ENCODE measurements at places on chromosomes 12 and 14.

DNA sequence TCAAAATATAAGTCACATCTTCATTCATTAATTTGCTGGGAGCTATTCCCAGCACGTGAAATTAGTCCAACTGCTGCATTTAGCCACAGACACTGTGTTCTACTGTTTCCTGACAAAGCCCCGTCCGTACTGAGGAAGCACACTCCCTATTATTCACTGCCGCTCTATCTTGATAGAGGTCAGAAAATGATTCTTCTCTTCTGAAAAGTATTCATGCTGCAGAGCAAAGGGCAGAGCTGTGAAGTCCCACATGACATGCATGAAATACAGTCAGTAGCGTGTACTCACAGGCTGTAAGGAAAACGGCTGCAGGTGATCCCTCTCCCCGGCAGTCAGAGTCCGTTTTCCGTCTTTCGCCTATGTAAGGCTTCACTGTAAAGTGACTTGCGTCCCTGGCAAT is 302.5 kb upstream of the FKBP4 start:
- DNase-seq: no peak

DNA sequence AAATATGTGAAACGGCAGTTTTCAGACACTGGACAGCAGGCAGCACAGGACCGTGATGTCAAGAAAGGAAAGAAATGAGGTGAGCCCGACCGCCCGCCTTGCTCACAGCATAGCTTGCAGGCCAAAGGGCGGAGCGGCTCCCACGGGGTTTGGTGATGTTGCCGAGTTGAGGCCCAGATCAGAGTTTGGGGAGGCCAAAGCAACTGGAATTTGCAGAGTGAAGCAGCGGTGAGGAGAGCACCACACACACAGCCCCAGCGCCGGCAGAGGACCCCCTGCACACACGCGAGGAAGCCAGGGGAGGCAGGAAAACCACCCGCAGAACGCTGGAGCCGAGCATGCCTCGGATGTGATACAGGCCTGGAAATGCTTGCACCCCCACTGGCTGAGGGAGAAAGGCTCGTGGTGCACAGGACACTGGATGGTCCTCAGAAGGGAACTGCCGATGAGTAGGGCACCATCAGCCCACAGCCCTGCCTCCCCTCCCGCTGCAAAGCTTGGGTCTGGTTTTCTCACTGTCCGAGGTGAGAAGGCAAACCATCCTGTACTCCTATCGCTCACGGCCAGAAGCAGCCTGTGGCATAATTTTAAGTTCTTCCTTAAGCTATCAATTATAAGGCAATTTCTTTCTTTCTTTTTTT is 25.7 kb upstream of the PLD4 start:
- DNase-seq: no peak

- no peak for DNase-seq
Measured at GRCh38 chr14:68191567-68192321, 372.2 kb downstream of the RAD51B start.

DNA sequence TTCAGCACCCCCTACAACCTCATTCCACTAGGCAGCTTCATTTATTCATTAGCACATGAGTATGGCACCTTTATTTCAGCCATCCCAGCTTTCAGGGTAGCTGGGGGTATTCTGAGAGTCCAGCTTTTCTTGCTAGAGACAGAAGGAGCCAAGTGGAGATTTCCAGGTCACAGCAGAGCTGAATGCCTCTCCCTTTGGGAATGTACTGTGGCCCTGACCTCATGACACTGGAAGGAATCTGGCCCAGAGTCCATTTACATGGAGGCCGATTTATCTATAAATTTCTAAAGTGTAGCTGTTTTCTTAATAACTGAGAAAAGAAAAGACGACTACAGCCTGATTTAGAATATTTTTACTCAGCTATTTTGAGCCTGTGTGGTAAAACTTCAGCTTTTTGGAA is 47.2 kb upstream of the JDP2 start:
- no peak for DNase-seq

DNA sequence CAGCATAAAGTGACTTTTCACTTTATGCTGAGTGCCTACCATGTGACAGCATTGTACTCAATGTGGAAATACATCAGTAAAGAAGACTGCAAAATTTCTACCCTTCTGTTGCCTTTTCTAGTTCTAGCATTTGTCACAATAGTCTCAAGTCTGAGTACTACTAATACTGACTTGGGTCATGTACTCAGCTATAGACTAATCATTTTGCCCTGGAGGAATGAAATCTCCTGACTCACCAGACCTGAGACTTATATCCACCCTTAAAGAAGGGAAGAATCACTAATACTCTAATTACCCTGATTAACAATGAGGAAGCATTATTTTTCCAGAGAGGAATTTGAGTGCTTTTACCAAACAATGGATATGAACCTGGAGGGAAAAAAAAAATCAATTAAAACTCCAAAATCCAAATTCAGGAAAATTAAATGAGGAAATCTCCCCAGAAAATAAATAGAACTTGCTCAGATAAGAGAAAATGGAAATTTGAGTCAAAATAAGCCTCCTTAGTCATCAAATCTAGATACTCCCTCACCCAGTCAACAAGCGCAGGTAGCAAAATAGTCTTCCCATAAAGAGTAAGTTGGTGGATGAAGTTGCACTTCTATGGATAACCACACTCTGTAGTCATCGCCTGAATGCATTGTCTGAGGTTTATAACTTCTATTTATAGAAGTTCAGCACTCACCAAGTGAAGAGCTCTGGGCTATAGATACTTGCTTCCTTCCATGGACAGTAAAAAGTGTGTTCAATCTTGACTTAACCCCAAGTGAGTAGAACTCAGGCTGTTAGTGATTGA is 386.6 kb downstream of the SYT1 start:
- DNase-seq: no peak

DNA sequence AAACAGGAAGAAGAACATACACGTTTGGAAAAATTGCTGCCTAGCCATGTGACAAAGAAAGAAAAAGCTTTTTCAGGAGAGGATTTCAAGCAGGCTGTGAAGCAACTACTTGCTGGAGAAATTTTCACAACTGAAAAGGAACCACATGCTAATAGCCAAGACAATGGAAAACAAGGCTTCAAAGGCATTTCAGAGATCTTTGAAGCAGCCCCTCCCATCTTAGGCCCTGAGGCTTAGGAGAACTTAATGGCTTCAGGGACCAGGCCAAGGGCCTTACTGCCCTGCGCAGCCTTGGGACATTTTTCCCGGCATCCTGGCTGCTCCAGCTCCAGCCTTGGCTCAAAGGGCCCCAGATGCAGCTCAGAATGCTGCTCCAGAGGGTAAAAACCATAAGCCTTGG is 255.9 kb upstream of the ARID2 start:
- no peak for DNase-seq

- no peak for DNase-seq
Measured at GRCh38 chr14:20808162-20808483, 5.5 kb upstream of the RNASE1 start.

- DNase-seq: no peak
Measured at GRCh38 chr14:102754370-102755262, 22.6 kb upstream of the TRAF3 start.

DNA sequence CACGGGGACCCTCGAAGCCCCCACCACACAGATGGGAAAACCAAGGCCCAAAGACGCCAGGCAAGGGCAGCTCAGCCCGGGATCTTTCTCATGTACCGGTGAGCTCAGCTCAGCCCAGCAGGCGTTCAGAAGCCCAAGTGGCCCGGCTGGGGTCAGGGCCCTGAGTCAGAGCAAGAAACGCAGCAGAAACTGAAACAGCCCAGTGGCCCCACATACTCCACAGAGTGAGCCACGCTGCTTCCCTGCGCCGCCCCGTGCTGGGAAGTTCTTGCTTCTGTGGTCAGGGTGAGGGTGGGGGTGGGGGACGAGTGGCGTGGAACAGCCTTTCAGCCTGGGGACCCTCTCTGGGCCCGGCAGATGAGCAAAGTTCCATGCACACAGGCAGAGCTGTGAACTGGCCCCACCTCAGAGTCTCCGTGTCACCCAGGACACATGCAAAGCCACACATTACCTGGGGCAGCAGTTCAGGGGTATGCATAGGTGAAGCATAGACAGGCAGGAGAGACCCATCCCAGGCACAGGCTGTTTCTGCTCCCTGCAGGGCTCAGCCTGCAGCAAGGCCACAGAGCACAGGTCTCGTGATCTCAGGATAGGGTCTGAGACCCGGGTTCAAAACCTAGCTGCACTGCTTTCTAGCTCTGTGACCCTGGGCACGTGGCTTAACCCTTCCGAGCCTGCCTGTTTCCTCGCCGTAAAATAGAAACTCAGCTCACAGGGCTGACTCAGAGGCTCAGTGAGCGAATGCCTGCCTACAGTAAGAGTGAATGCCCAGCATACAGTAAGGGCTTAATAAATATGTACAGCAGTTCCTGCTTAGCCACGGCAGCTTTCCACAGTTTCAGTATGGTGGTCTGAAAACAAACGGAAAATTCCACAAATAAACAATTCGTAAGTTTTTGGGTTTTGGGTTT is 21.6 kb downstream of the NCOR2 start:
- no peak for DNase-seq

DNA sequence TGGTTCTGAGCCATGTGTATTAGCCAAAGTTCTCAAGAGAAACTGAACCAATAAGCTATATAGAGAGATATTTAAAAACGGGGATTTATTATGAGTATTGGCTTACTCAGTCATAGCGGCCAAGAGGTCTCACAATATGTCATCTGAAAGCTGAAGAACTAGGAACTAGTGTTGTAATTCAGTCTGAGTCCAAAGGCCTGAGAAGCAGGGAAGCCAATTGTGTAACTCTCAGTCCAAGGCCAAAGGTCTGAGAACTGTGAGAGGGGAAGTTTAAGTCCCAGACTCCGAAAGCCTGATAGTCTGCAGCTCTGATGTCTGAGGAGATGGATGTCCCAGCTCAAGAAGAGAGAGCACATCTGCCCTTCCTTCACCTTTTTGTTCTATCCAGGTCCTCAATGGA is 344.8 kb upstream of the USP15 start:
- DNase-seq: no peak

DNA sequence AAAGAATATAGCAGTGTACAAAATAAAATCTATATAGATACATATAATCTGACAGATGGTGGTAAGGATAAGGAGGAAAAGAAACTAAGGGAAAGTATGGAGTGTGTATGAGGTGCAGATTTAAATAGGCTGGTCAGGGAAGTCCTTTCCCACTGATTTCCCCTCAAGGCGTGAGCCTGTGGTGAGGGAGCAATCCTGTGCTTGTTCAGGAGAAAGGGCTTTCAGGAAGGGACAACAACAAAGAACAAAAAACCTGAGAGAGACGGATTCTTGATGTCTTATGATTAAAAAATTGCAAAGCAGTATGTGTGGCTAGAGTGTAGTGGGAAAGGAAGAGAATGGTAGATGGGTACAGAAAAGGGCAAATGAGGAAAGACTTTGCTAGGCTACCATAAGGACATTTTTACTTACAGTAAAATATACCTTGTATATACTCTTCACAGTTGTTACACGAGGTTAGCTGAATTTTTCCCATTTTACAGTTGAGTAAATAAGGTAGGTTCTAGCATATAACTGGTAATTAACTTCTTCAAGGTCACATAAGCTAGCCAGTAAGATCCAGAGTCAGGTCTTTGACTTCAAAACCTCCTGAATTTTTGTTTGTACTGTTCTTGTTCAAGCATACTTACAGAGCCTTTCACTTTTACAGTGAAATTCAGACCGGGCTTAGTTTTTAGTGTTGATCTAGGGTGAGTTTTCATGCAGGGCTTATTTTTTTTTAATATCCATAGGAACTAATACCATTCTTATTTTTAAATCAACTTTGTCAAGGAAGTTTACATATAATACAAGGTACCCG is 15.6 kb downstream of the CNOT2 start:
- no peak for DNase-seq

DNA sequence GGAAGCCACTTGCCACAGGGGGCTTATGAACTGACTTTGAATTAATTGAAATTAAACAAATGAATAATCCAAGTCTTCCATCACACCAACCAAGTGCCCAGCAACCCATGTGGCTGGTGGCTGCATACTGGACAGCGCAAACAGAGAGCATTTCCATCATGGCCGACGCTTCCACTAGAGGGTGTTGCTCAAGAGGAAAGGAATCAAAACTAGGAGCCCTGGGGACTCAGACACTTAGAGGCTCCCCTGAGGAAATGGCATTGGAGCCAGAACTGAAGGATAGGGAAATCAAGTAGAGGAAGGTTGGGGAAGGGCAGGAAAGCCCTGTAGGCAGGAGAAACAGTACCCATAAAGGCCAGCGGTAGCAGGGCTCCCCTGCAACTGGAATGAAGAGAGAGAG is 50.6 kb upstream of the NUAK1 start:
- no peak for DNase-seq

GRCh38 chr14:80606347-80606772 is 335.2 kb downstream of the CEP128 start:
- no peak for DNase-seq

GRCh38 chr14:73741876-73742519 is 27.8 kb upstream of the PNMA1 start:
- no peak for DNase-seq

DNA sequence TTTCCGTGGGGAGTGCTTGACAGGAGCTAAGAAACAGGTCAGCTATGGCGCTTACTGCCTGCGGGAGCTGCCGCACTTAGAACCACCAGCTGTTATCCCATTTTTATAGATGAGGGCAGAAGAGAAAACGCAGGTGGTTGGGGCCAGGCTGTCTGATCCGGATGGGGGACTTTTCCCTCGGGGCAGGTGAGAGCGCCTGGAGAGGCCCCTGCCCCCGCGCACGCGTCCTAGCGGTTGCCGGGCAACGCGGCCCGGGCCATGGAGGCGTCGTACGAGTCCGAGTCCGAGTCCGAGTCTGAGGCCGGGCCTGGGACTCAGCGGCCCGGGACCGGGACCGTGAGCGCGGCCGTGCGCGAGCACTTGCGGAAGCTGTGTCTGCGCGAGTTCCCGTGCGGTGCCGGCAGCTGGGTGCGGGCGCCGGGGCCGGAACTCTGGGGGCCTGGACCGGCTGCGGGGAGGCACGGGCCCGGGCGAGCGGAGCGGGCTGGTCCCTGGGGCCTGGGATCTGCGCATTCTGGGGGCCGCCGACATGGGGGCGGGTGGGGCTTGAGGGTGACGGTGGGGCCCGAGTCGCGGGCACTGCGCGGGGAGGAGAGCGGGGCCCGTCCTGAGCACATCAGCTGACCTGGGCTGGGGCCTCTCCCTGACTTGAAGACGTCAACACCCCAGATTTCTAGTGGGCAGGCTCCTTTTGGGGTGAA is at the start of gene LRRC43:
LRRC43 (plus strand) TSS at position 237 of the 701 bp plus-strand sequence; CDS start at position 259, 22 bp downstream.
- DNase-seq: peak; percentile 15

DNA sequence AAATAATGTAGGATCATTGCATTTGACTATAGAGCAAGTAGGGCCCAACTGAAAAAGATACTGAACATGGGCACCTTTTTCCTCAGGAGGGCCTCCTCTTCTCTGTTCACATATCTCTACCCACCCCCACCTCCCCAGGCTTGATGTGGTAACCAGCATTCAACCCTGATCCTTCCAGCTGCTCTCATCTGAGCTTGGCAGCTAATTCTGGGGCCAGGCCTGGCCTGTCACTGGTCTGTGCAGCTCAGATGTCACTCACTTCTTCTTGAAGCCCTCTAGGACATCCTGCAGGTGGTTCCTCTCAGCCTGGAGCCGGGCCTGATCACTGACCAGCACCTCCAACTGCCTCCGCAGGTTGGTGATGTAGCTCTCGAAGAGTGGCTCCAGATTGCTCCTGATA is 2.1 kb downstream of the KRT84 start:
- no peak for DNase-seq
